Osteoblast (primary cell): ENCODE measurements at places on chromosomes 4 and X. TPM values are rescaled to one million over a fixed set of nuclear protein-coding genes. Genes with fewer than 3 reads are reported as not detected.

DNA sequence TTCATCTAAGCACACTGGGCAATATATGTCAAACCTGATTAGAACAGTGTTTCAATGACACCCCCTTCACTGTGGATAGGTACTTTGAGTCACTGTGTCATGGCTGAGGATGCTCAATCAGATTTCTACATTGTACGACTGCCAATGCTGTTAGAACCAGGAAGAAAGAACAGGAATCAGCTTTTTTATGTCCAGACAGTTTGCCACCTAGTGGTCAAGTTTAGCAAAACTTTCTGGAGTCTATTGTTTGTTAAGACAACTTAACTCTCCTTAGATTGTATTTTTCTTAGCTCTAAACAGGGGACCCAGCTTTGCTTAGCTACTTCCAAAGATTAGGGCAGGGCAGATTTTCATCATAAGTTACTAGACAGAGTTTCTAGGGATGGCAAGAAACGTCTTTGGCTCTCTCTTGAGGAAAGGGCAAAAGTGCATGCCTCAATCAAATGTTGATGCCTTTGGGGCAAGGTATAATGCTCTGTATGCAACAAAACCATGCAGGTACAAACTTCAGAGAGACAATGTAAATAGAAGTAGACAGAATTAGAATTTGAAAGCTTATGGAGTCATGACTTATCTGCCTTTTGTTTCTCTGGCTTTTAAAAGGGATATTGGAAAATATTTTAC is 40.5 kb upstream of the BMP3 start:
- DNase-seq, result peak; percentile 17

TRIM2 gene
- 39.8 and 54.5 TPM in 2 replicates for total RNA-seq

LINC00632 gene
- 9.4 and 10.1 TPM in 2 replicates for total RNA-seq

- peak; percentile 56 for DNase-seq
Observed at GRCh38 chrX:100658941-100659381, 15.0 kb downstream of the SRPX2 start.

GRCh38 chr4:173057901-173058300 is 110.7 kb upstream of the GALNT7 start:
- peak; percentile 22 for DNase-seq
